NCI-H146 (cell line): ENCODE measurements at places on chromosomes 2 and 18.

- no peak for DNase-seq
Observed at GRCh38 chr2:111166115-111166514, 45.4 kb downstream of the BCL2L11 start.

GRCh38 chr2:128625963-128626759, 307.5 kb upstream of the HS6ST1 start:
- no peak for DNase-seq

DNA sequence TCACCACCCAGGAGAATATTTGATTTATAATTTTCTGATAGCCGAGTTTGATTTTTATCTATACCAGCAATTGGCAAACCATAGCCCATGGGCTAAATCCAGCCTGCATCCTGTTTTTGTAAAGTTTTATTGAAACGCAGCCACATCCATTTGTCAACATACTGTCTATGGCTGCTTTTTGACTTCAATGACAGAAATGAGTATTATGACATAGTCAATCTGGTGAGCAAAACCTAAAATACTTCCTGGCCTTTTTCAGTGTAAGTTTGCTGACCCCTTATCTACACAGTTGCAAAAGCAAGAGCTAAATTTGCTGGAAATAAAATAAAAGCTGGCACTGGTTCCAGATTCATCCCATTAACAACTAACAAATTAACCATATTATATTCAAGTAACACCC, 79.8 kb upstream of the SLC25A52 start:
- DNase-seq: no peak

GRCh38 chr18:77250926-77251729, 1.5 kb downstream of the GALR1 start:
- no peak for DNase-seq

DNA sequence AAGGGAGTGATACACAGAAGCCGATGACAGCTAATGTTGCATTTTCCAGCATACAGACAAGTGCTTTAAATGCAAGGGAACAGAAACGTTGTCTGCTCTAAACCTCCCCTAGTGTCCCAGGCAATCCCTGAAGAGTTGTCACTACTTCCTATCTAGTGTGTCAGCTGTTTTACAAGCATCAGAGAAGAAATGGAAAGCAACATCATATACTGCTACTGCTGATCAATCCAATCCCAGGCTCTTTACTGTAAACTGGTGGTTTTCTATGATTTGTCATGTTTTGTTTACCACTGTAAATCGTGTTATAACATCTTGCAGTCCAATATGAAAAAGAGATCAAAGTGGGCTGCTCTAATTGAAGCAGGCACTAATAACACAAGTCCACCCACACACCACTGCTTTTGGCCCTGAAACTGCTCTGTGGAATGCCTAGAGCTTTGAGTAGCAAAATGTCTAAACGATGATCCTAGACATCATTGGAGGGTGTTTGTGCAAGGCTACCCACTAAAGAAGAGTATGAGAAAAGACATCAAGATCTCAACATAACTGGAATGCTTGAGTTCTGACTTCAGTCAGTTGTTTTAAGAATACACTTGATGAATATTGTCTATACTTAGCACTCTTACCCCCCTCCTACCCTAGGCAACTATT, 18.1 kb upstream of the ROCK1 start:
- DNase-seq: no peak

GRCh38 chr2:19893520-19894133, 8.2 kb downstream of the TTC32 start:
- DNase-seq: no peak

- DNase-seq: no peak
Observed at GRCh38 chr2:117492209-117492851, 322.2 kb upstream of the DDX18 start.

GRCh38 chr2:241997017-241997416, 127.5 kb downstream of the RTP5 start:
- DNase-seq: no peak

DNA sequence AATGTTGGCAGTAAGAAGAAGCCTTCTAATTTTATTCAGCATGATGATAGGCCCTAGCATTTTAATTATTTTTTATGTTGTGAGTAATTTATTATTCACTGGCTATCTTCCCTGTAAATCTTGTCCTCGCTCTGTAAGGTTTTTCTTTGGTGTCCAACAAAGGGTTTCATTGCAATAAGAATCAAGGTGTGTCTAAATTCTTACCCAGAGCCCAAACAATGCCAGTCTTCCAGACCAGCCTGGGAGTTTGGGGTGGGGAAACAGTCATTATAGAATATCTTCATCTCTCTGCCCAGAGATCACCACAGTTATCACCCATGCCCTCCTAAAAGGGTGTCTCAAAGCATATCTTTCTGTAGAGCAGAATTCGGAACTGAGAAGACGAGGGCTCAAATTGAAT, at the start of gene DSG4:
DSG4 (plus strand) TSS at position 301 of the 400 bp plus-strand sequence. CDS start 135 bp downstream, outside the sequence.
- DNase-seq: no peak

DNA sequence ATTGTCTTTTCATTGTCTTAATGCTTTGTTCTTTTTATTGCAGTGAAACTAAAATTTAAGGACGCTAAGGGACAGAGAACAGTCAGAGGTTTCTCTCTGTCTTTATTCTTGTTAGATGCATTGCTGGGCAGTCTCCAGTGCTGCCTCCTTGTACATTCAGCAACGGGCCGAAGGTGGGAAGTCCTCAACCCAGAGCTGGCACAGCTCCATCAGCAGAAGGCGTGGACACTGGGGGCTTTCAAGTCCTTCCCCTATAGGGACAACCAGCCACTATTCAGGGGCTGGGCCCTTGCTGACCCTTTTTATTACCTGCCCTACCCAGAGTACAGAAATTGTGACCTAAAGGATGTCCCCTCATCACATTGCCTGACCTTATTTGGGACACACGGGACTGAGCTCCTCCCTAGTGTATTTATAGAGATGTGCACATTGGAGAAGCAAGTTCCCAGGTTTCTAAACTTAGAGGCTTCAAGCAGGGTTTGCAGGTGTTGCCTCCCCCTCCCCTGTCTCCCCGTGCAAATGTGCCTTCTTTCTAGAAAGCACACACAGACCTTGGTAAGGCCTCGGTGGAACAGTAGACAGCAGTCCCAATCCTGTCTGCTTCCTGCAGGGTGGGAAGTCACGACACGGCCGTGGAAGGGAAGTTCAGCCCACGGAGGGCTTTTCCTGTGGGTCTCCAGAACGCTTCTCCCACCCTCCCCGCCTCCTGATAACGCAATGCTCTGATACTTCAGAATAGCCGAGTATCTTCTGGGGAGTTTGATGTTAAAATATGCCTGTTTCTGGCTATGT, 68.2 kb downstream of the ZCCHC2 start:
- no peak for DNase-seq

- no peak for DNase-seq
Observed at GRCh38 chr18:54679318-54680149, 88.5 kb downstream of the DYNAP start.

DNA sequence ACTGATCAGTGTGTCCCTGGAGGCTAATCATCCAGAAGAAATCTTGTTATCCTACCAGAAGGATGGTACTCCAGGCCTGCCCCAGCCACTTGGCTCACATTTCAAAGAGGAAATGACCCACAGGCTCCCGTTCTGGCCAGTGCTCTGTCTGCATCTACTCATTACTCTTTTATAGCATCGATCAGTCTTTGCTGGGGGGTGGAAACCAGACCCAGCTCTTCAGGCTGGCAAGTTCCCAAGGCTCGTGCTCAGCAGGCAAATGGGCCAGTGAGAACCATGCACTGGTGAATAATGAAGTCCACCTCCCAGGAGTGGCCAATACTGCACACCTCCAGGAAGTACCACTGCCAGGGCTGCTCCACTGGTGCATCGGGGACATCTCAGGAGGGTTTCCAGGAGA, 38.8 kb downstream of the DNER start:
- DNase-seq: no peak

DNA sequence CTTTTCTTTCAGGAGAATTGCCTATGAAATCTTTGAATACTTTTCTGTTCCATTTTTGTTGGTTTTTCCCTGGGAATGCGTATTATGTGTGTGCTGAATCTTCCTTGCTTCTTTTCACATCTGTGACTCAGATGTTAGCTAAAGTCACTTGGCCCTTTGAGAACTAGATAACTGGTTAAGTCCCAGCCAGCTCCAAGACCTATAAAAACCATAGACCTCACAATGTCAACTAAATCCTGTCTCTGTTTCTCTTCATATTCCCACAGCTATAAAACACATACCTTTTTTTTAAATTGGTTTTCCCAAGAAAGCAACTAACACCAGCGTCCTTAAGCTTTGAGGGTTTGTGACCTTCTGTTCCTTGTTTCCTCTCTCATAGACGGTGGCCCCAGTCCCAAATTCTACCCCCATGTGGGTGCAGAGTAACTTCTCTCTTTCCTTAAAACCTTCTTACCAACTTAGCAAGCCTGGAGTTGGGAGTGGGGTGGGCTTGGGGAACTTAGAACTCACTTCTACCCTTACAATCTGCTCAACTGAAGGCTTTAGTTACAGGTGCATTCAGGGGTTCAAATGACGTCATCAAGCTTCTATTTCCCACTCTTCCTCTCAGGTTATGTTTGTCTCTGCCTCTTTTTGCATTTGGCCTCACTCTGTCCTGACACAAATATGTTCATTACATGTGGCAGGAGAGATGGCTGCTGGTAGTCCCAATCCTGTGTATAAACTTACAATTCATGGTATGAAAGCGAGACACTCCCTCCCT, 58.1 kb upstream of the TGIF1 start:
- no peak for DNase-seq

DNA sequence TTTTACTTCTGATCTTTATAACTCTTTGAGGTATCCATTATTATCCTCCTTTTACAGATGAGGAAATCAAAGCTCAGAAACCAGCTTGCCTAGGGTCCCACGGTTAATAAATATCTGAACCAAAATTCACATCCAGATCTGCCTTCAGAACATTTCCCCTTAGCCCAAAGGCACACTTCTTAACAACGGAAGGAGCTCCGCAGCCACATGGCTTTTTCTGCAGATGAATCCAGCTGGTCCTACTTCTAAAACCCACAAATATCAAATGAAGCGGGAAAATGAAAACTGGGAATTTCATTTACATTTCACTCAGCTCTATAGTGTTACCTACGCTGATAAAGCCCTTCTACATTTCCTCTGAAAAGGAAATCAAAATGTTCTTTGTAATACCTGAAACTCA, 357.0 kb upstream of the ID2 start:
- no peak for DNase-seq

DNA sequence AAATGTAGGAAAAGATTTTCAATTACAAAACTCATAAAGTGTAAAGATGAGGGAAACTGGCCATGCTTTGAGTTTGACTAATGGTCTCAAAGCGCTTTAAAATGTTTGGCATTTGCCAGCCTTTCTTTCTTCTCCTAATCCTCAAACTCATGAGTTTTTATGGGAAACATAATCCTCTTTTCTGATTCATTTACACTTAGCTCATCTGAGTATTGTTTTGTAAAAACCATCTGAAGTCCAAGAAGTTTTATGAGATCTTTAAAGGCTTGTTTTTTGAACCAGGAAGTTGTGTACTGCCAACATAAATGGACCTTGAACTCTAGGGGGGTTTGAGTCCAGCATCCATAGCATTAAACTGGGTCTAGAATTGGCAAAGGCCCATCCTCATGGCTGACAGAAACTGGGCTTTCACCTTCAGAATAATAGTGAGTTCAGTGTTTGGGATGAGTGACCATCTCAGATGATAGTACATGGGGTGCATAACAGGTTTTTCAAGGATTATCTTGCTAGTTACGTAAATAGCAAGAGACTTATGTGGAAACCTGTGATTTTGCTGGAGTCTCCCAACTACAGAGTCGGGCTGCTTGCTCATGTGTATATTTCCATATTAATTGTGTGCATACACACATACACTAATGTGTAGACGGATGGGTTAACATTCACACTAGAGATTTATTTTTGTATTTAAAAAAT, 3.8 kb upstream of the LTBP1 start:
- no peak for DNase-seq

DNA sequence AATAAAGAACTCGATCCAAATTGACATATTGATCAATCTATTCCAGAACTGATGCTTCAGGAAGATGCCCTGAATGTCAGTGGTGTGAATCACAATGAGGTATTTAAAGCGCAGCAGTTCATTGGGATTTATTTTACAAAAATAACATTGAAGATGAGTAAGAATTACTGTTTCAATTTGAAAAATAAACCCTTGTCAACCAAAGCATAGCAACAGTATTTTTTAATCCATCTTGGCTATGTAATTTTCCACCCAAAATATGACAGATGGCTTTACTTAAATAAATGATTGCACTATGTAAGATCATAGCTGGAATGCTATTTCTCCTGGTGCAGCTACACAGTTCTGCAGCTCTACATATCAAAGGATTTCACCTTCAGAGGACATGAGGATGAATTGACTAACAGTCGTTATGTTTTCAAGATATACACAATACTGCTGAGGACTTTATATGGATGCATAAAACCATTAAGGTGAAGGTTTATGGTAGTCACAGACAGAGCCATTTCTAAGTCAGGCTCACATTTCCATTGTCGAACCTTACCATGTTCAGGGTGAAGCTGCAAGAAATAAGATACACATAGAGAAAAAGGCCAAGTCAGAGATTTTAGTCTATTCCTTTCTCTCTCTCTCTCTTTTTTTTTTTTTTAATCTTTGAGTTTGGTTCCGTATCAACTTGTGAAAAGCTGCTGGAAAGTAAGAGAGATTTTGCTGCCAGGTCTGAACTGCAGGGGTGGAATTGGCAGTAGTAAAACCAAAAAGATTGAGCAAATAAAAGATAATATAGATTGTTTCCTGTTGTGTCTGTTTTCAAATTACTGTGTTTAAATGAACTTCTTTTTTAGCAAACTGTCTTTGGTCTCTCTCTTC, 398.0 kb upstream of the CDH20 start:
- DNase-seq: no peak

GRCh38 chr18:78625847-78626246, 353.8 kb upstream of the SALL3 start:
- no peak for DNase-seq
